C1 segment of cervical spinal cord (tissue), 14 donors: ENCODE measurements at places on chromosomes 4 and X.

DNA sequence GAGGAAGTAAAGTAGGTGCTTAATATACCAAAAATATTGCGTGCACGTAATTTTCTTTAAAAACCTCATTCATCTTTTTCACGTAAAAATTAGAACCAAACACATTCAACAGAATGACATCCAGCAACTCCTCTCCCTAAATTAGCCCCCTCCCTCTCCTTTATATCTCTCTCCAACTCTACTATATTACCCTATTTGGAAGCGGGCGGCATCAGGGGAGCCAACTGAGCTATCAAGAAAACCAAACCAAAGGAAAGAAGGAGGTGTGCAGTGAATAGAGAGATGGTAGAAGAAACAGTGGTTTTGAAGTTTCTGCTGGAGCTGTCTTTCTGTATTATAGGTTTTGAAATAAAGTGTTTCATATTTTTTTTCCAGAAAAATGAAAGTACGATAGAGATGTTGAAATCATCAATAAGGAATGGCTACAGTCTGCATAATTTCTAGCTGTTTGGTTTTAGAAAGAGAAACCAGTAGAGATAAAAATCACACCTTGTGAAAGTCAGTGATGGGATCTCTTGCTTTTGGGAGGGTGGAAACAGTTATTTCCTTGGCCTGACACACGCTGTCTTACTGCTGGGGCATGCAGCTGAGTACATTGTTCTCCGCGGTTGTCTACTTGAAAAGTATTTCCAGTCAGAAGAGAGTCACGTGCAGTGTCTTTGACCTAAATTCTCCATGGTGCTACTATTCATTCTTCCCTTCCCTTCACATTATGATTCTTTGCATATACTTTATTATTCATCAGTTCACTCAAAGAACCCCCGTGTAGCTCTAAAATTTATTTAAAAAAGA, 94.1 kb upstream of the WDR17 start:
- DNase-seq, result no peak

GRCh38 chr4:109739547-109739946, 9.7 kb upstream of the PLA2G12A start:
- DNase-seq, result no peak

DNA sequence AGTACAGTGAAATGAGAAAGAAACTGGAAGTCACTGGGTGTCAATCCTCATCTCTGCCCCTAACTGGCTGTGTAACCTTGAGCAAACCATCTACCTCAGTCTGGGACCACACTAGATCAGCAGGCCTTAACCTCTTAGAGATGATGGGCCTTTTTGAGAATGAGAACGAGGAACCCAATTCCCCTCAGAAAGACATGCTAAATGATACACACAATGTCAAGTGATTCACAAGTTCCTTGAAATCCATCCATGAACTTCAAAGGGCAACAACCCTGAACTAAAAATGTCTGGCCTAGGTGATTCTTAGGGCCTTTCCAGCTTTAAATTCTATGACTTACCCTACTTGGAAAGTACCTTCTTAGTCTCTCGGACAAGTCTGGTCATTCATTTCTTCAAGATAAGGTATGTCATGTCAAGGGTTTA, 47.4 kb downstream of the ACSL4 start:
- no peak for DNase-seq

DNA sequence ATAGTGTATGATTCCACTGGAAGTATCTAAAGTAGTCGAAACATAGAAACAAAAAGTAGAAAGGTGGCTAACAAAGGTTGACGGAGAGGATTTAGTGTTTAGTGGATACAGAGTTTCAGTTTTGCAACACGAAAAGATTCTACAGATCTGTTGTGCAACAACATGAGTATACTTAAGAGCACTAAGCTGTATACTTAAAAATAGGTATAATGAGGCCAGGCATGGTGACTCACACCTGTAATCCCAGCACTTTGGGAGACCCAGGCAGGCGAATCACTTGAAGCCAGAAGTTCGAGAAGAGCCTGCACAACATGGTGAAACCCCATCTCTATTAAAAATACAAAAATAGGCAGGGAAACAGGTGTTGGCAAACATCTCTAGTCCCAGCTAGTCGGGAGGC, 7.9 kb upstream of the ATRX start:
- no peak for DNase-seq

DNA sequence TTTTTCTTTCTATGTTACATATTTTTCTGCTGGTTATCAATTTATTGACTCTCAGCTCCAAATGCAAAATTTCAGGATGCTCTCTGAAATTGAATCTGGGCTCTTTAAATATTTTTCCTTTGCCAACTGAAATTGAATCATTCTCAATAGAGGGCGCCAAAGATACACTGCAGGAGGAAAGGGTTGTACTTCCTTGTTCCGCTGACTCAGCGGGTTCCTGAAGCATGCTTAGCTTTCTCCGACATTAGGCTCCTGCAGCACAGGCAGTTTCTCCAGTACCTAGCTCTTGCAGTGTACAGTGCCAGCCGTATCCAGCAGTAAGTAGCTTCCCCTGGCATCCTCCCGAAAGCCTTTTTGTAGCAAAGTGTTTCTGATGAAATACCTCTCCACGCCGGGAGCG, 28.8 kb upstream of the CFAP47 start:
- no peak for DNase-seq

DNA sequence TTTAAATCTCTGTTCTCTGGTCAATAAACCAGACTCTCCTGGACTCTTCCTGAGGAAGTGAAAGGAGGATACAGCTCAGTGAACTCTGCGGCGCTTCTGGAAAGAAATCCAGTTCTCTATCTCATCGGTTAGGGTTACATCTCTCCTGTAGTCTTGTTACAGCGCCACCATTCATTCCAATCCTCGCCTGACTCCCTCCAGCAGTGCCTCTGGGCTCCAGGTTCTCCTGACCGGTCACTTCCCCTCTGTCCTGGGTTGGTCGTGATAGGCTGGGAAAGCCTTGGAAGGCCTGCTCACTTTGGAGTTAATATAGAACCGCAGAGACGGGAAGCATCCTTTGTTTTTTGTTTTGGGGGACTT, 97.0 kb upstream of the STOX2 start:
- DNase-seq, result no peak

DNA sequence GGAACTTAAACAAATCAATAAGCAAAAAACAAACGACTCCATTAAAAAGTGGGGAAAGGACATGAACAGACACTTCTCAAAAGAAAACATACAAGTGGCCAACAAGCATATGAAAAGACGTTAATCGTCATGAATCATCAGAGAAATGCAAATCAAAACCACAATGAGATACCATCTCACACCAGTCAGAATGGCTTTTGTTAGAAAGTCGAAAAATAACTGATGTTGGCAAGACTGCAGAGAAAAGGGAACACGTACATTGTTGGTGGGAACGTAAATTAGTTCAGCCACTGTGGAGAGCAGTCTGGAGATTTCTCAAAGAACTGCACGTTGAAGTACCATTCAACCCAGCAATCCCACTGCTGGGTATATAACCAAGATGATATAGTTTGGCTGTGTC, 23.7 kb downstream of the NEUROG2 start:
- DNase-seq, result no peak

DNA sequence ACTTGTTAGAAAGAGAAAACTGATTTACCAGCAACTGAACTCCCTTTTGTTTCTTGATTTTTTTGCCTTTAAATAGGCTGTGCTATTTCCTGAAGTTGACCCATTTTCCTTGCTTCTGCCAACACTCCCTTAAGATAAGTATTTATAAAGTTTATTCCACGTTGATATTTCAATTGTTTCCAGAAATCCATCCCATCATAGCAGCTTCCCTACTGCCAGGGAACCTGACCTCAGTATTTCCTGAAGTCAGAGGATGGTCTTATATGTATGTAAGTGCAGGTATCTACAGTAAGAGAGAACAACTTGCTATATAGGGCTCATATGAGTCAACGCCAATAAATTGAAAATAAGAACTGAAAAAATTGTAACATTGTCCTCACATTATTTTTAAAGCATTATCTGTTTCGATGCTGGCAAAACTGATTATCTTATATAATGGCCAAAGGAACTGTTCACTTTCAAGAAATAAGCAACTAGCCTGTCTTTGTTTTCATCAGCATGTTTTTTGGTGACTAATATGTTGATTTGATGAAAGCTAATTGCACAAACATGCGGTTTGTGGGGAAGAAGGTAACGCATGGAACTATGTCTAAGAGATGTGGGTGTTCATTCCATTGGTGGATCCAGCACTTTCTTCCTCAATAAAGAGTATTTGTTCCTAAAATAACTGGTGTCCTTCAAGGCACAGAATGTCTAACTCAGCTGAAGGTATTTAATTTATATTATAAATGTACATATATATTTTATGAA, 4.7 kb downstream of the LIMCH1 start:
- DNase-seq, result no peak

DNA sequence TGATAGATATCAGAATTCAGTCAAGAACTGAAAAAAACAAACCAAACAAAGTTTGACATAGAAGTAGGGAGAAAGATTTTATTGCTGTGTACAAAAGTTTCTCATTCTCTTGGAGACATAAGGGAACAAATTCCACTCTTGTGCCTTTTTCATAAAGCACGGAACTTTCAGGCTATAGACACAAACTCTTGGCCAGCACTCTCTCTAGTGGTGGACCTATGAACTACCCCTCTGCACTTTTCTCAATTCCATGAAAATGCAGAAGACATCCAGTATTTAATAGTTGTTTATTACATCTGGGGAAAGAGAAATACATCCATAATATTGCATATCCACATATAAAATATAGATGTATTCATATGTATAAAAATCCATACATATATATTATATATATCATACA, 291.6 kb upstream of the HS3ST1 start:
- no peak for DNase-seq

GRCh38 chr4:186020106-186020792, 48.7 kb upstream of the TLR3 start:
- no peak for DNase-seq

DNA sequence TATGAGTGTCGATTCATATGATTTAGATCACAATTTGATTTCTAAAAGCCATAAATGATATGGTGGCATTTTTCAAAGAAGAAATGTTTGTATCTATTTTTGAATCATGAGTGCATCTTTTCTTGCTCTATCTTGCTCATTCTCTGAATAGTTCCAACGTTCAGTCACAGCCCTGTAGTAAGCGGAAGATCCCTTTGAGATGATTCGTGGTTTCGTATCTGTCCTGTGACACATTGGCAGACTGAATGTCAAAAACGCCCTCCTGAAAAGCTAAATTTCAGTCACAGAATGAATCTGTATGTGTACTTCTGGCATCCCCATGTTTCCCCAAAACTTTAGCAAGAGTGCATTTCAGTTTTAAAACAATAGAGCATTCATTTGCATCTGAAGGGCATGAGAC, 1066.9 kb upstream of the TENM3 start:
- no peak for DNase-seq

- no peak for DNase-seq
Observed at GRCh38 chr4:56611501-56611900, 69.6 kb downstream of the HOPX start.

- no peak for DNase-seq
Observed at GRCh38 chr4:98692411-98692810, 34.0 kb upstream of the TSPAN5 start.

- no peak for DNase-seq
Observed at GRCh38 chr4:25330905-25331808, 18.6 kb downstream of the ZCCHC4 start.

- DNase-seq, result no peak
Observed at GRCh38 chr4:20122198-20122988, 129.3 kb upstream of the SLIT2 start.

DNA sequence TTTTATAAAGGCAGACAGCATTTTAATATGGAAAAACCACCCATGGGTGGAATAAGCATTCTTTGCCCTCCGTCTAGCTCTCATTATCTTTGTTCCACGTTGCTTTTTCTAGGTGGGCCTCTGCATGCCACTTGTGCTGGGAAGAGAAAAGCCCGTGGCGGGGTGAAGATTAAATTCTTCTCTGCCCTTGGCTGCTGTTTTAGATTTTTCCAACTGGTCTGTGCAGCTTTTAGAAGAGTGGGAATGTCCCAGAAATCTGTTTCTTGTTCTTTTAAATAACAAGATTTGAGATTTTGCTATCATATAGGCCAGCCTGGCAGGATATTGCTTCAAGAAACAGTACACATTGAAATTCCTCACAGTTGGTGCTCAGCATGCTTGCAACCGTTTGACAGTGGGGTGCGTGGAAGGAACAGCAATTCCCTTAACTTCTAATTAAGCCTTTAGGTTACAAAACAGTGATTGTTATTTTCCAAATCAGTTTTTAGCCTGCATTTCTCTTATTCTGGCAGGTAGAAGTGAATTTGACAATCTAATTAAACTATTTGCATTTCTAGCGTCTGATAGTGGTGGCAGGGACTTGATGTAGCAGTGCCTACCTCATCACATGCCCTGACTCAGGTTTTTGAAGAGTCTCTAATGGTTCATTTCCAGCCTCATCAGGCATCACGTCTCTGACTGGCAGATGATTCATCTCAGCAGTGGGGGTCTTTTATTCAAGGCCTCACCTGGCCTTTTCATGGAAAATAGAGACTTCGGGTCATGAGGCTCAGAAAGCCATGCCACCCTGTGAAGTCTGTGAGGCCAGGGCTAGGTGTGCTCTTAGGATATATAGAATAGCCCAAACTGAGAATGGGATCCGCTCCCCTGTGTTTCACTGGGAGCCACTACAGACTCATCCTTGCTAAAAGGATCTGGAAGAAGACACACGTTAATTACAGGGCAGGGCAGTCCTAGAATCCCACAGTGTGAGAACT, 50.8 kb downstream of the PPEF1 start:
- no peak for DNase-seq

DNA sequence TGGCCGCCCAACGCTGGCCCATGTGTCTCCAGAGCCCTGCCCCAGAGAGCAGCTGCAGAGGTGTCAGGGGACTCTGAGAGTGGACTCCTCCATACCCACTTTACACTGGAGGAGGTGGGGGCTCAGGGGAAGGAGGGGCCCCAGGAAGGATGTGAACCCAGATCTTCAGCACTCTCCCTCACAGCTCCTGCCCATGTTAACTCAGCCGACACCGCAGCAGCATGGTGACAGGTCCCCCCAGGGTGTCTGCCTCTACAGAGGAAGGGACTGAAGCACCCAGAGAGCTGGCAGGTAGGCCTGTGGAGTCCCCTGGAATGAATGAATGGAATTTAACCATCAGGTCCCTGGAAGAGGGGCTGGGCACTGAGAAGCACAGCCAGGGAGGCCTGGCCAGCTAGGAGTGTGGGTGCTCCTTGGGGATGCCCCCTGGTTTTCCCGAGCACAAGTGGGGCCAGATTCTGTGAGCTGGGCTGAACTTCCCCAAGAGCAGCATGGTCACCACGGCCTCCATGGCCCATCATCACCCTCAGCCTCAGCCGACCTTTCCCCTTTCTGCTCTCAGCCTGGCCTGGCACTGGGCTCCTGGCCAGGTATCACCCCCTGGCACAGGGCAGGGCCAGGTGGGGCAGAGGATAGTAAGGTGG, 21.9 kb downstream of the SH3BP2 start:
- no peak for DNase-seq

DNA sequence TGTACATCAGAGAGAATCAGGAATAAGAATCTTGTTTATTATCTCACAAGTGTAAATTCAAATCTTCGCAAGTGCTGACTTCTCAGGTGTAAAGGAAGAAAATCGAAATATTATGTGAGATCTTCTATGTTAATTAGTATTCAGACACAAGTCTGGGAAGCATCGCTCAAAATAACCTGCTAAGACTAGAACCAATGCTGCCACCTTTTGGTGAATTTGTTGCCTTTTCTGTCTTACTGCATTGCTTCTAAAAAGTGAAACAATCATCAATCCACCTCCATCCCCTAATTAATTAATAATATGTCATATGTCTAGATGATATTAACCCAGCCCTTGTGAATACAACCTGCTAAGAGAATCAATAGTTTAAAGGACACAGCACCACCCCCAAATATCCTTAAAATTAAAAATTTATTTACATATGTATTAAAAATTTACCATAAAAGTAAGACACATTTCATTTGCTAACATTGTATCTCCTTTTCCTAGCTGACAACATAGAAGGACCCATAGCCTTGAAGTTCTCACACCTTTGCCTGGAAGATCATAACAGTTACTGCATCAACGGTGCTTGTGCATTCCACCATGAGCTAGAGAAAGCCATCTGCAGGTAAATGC, 3.5 kb downstream of the EPGN start:
- no peak for DNase-seq
